ENCODE measurements at places on chromosomes 7 and 10.

- DNase-seq, result no peak
Observed at GRCh38 chr10:77807706-77808105, 118.8 kb downstream of the DLG5 start.

GRCh38 chr7:93757426-93757825 is 133.1 kb downstream of the TFPI2 start:
- no peak for DNase-seq

GRCh38 chr10:6018422-6018821 is 41.1 kb upstream of the IL15RA start:
- no peak for DNase-seq

- no peak for DNase-seq
Observed at GRCh38 chr10:18238870-18239485, 98.8 kb downstream of the CACNB2 start.

DNA sequence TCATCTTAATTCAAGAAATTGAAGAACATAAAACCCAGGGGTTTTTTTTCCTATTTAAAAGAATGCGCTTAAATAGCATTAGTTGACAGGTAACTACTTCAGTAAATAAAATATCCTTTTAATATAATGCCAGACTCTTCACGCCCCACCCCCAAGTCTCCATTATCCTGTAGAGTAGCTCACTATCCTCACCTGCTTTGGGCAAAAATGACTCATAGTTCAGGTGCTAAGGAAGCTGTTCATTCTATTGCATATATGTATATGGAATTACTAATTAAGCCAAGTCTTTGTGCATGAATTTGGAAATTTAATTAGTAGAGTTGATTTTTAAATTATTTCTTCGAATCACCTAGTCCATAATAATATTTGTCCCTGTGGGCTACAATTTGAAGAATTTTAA is 656.8 kb upstream of the ANKRD30A start:
- DNase-seq, result no peak

- DNase-seq, result no peak
Observed at GRCh38 chr7:127819975-127820731, 168.2 kb downstream of the SND1 start.

Data from CD4-positive, alpha-beta T cell treated with Interleukin-6 for 4 hours (primary cell).